SJCRH30 (cell line): ENCODE measurements at places on chromosomes 11 and 22. TPM values are rescaled to one million over a fixed set of nuclear protein-coding genes. Genes with fewer than 3 reads are reported as not detected.
A peak's percentile ranks its signal among the peaks of the same experiment; 100 is the strongest.

GRCh38 chr22:22214819-22215329, 29.7 kb upstream of the VPREB1 start:
- H3K27me3 ChIP-seq: peaks cover 3% of the 10 kb centered on the region; the same call in 1 of the 2 replicates
- H3K4me3 ChIP-seq: no peak overlapping the region
- no peaks in the 10 kb centered on the region for H3K36me3 ChIP-seq
- no peak overlapping the region for H3K27ac ChIP-seq

DNA sequence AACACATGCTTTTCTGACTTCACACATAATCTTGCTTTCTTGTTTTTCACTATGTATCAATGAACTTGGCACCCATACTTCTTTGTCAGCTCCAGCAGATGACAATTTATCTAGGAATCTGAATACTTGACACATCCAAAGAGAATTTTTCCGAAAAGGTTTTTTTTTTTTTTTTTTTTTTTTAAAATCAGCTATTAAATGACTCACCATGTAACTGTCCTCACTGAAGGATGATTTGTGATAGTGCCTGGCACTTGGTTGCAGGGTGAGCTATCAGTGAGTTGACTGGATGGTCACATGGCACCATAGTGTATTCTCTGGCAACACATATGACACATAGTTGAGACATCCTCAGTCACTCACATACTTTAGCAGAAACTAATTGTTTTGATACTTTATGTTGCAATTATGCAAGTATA, 133.4 kb upstream of the E2F8 start:
- H3K36me3 ChIP-seq: no peaks in the 10 kb centered on the region
- H3K27me3 ChIP-seq: no peaks in the 10 kb centered on the region
- DNase-seq: no peak
- peaks cover 20% of the 10 kb centered on the region for H3K4me1 ChIP-seq

- no peaks in the 10 kb centered on the region for H3K27me3 ChIP-seq
- H3K4me1 ChIP-seq: no peaks in the 10 kb centered on the region
- no peak for DNase-seq
- no peak overlapping the region for H3K4me3 ChIP-seq
- H3K36me3 ChIP-seq: no peaks in the 10 kb centered on the region
These were observed 15.6 kb downstream of the PISD start for GRCh38 chr22:31646186-31647019.

DNA sequence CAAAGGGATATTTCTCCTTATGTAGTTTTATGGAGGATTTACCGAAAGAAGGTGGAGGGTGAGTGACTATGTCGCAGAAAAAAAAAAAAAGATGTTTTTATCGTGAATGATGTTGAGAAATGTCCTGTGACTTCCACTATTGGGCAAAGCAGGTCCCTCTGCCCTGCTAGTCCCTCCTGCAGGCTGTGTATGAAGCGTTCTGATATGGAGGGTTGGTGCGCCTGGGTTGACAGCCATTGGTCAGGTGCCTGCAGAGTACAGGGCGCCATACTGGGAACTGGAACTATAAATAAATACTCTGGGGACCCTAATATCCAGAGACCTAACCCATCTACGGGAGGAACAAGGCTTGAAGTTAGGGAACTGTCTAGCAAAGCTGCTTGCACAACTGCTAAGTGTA, 1.5 kb downstream of the IL17RA start:
- no peak overlapping the region for H3K27ac ChIP-seq
- no peaks in the 10 kb centered on the region for H3K27me3 ChIP-seq
- H3K4me3 ChIP-seq: no peak overlapping the region
- H3K36me3 ChIP-seq: no peaks in the 10 kb centered on the region
- DNase-seq: no peak

DNA sequence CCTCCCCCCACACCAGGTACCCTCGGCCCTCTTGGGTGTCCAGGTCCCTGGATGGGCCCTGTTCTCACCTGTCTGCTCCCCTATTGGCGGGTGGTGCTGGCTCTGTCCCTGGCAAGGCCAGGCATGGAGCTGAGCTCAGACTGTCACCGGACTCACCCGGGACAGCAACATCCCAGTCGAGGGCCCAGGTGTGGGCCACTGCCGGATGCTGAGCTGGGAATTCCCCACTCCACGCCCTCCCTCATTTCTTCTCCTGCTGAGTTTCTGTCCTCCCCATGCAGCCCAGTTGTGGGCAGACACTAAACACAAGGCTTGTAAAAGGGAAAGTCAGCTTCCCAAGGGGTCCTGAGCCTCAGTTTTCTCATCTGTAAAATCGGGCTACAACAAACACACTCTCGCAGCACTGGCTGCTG, 2.0 kb upstream of the AP5B1 start:
- DNase-seq: no peak
- H3K4me1 ChIP-seq: no peaks in the 10 kb centered on the region
- no peak overlapping the region for H3K27ac ChIP-seq
- 0 out of 2 replicates have a peak, but pooled peaks cover 4% of the 10 kb centered on the region for H3K27me3 ChIP-seq
- no peaks in the 10 kb centered on the region for H3K36me3 ChIP-seq

GRCh38 chr11:7245341-7245740, 6.4 kb upstream of the SYT9 start:
- H3K27me3 ChIP-seq: 0 out of 2 replicates have a peak, but pooled peaks cover 3% of the 10 kb centered on the region
- H3K4me3 ChIP-seq: no peak overlapping the region
- no peak overlapping the region for H3K27ac ChIP-seq
- no peak for DNase-seq

GRCh38 chr11:122322329-122322728, 206.3 kb upstream of the BLID start:
- H3K4me3 ChIP-seq: no peak overlapping the region
- no peaks in the 10 kb centered on the region for H3K36me3 ChIP-seq
- peaks cover 9% of the 10 kb centered on the region for H3K4me1 ChIP-seq
- no peak for DNase-seq

GRCh38 chr11:125079151-125079877, 16.2 kb downstream of the SLC37A2 start:
- no peaks in the 10 kb centered on the region for H3K36me3 ChIP-seq
- H3K4me1 ChIP-seq: peaks cover 12% of the 10 kb centered on the region
- H3K27me3 ChIP-seq: no peaks in the 10 kb centered on the region
- no peak overlapping the region for H3K27ac ChIP-seq
- no peak overlapping the region for H3K4me3 ChIP-seq

GRCh38 chr22:29243874-29244446, 23.8 kb downstream of the RHBDD3 start:
- H3K36me3 ChIP-seq: no peaks in the 10 kb centered on the region
- no peak overlapping the region for H3K27ac ChIP-seq
- DNase-seq: no peak
- H3K4me1 ChIP-seq: no peaks in the 10 kb centered on the region; the same call in 1 of the 2 replicates
- no peak overlapping the region for H3K4me3 ChIP-seq
- no peaks in the 10 kb centered on the region for H3K27me3 ChIP-seq

GRCh38 chr11:34926831-34927132, 10.4 kb downstream of the PDHX start:
- no peaks in the 10 kb centered on the region for H3K27me3 ChIP-seq
- H3K27ac ChIP-seq: no peak overlapping the region
- DNase-seq: no peak
- H3K4me1 ChIP-seq: peaks cover 3% of the 10 kb centered on the region; the same call in 1 of the 2 replicates
- 0 out of 2 replicates have a peak, but pooled peaks cover 2% of the 10 kb centered on the region for H3K36me3 ChIP-seq

DNA sequence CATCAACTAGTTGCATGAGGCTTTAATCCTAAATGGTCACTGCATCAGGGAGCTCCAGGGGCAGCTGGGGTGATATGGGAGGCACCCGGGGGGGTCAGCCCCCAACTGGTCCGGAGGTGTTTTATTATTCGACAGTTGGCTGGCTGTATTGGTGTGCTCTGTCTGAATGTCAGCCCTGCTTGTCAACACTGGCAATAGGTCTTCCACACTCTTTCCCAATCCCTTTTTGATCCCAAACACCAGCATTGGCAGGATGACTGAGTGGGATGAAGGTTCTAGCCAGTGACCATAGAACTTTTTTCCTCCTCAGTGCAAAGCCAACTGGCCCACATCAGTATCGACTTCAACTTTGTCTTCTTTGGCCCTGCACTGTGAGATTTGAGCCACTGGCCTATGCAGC, 8.9 kb upstream of the LDLRAD3 start:
- H3K36me3 ChIP-seq: no peaks in the 10 kb centered on the region
- DNase-seq: no peak
- no peak overlapping the region for H3K4me3 ChIP-seq
- no peaks in the 10 kb centered on the region for H3K27me3 ChIP-seq
- 0 out of 2 replicates have a peak, but pooled peaks cover 4% of the 10 kb centered on the region for H3K4me1 ChIP-seq

DNA sequence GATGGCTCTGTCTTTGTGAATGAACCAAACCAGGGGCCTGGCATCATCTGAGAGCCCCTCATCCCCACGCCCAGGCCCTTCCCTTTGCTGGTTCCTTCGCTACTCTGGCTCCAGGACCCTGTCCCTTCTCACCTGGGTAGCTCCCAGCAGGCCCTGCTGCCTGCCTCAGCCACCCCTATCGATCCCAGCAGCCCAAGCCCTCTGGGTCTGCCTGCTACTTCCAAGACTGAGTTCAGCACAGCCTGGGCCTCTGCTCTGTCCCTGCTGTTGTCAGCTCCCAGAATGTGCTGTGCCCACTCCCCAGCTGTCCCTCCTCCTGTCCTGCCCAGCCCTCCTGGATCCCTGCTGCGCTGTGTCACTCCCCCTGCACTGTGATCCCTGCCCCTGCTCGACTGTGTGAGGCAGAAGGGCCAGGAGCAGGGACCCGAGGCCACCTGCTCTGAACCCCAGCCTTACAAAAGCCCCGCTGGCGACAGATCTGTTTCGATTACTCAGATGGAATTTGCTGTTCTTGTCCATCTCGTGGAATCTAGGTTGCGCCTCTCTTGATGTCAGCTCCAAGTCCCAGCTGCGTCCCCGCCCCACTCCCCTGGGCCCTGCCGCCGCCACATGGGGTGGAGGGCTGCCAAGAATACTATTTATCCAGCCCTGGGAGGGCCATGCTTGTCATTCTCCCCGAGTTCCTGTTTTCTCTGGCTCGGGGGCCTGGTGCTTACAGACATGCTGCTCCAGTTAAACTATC, 13.0 kb downstream of the MRPL21 start:
- H3K4me1 ChIP-seq: peaks cover 14% of the 10 kb centered on the region
- peaks cover 8% of the 10 kb centered on the region; the same call in 1 of the 2 replicates for H3K36me3 ChIP-seq

GRCh38 chr11:16223558-16223957, 132.8 kb downstream of the SOX6 start:
- H3K27me3 ChIP-seq: no peaks in the 10 kb centered on the region
- DNase-seq: no peak
- H3K4me3 ChIP-seq: no peak overlapping the region
- H3K27ac ChIP-seq: no peak overlapping the region
- no peaks in the 10 kb centered on the region for H3K36me3 ChIP-seq
- H3K4me1 ChIP-seq: no peaks in the 10 kb centered on the region

DNA sequence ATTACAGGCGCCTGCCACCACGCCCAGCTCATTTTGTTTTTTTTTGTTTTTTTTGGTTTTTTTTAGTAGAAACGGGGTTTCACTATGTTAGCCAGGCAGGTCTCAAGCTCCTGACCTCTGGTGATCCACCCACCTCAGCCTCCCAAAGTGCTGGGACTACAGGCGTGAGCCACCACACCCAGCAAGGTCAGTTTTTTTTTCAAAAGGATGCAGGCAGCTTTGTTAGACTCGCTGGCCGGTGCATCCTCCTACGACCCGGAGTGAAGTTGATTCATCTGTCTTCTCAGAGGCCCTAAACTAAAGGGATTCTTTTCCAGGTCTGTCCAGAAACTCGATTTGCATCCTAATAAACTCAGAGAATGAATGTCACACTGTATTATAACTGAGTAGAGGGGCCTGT, 182.3 kb downstream of the DBX1 start:
- H3K27ac ChIP-seq: no peak overlapping the region
- no peaks in the 10 kb centered on the region for H3K27me3 ChIP-seq
- DNase-seq: no peak
- peaks cover 10% of the 10 kb centered on the region for H3K36me3 ChIP-seq
- H3K4me1 ChIP-seq: peaks cover 10% of the 10 kb centered on the region
- H3K4me3 ChIP-seq: no peak overlapping the region

GRCh38 chr22:42086051-42086450, 4.5 kb downstream of the NDUFA6 start:
- DNase-seq: no peak
- peaks cover 36% of the 10 kb centered on the region for H3K36me3 ChIP-seq
- H3K27ac ChIP-seq: no peak overlapping the region
- H3K4me1 ChIP-seq: no peaks in the 10 kb centered on the region

- H3K27me3 ChIP-seq: no peaks in the 10 kb centered on the region
- no peaks in the 10 kb centered on the region for H3K36me3 ChIP-seq
- H3K27ac ChIP-seq: no peak overlapping the region
These were observed 140.5 kb downstream of the CTTN start for GRCh38 chr11:70538641-70539359.

DNA sequence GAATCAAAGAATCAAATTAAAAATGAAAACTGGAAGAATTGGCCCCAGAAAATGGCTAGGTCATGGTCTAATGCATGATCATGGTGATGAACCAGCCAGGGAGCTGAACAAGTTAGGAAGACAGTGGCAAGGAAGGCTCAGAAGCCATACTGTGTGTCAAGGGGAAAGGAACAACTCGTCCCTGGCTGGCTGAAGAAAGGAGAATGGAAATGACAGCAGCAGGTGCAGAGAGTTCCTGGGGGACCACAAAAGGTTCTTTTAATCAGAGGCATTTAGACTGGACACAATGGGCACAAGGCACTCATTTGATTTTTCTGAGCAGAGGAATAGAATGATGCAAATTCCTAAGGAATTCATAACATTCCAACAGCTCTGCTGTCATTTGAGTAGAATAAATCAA, 209.9 kb downstream of the LARGE1 start:
- peak; percentile 87 for DNase-seq
- H3K36me3 ChIP-seq: no peaks in the 10 kb centered on the region
- H3K4me3 ChIP-seq: no peak overlapping the region
- peak overlapping the region; percentile 90 for H3K27ac ChIP-seq
- peaks cover 18% of the 10 kb centered on the region for H3K4me1 ChIP-seq
- H3K27me3 ChIP-seq: no peaks in the 10 kb centered on the region

DNA sequence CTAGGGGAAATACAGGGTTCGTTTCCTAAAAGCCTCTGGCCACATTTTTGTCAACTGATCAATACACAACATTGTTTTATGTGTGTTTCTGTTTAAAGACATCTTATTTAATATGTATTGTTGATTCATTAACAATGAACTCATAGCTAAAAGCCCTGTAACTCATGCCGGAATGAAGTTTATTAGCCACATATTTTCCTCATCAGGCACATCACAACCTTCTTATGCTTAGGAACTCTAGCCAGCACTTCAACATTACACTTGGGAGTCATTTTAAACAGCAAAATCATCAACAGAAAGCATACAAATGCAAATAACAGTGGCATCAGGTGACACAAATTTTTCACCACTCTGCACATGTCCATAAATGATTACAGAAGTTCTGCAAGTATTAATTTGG, 15.1 kb upstream of the BLID start:
- H3K27ac ChIP-seq: no peak overlapping the region
- H3K27me3 ChIP-seq: no peaks in the 10 kb centered on the region
- no peak for DNase-seq
- no peak overlapping the region for H3K4me3 ChIP-seq
- H3K36me3 ChIP-seq: no peaks in the 10 kb centered on the region

The TNNT3 gene
- 2.2 and 2.3 TPM in 2 replicates for total RNA-seq

The OR5P2 gene
- total RNA-seq: not detected in 2 replicates

The CWC15 gene
- 39.8 and 41.8 TPM in 2 replicates for total RNA-seq

The P2RY6 gene
- total RNA-seq: 0.08 TPM in 1 of 2 replicates, not detected in the other

The CASP12 gene
- not detected in 2 replicates for total RNA-seq

The PGM2L1 gene
- total RNA-seq: 7.5 and 9.0 TPM in 2 replicates

The MIAT gene
- 1.3 and 1.9 TPM in 2 replicates for total RNA-seq

The HBG2 gene
- total RNA-seq: not detected in 2 replicates

The GAL3ST1 gene
- total RNA-seq: not detected in 2 replicates
